ENCODE measurements at places on chromosomes 1 and 21.

GRCh38 chr1:22197644-22198043, 54.7 kb upstream of the WNT4 start:
- no peak for DNase-seq

GRCh38 chr1:234956821-234957329, 171.8 kb downstream of the TOMM20 start:
- DNase-seq, result no peak

DNA sequence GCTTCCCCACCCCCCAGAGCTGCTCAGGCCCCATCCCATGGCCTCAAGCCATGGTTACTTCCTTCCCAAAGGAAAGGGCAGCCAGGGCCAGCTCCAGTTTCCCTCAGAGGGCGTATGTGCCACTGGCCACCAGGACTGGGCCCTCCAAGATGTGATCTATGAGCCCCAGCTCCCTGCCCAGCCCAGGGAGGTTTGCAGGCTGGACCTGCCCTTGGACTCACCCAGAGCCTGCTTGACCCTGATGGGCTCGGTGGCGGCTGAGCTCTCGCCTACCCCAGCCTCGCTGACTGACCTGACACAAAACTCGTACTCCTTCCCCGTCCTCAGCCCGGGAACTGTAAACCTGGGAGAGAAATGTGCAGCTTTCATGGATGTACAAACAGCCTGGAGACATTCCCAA, 29.6 kb downstream of the MYOM3 start:
- DNase-seq, result no peak

DNA sequence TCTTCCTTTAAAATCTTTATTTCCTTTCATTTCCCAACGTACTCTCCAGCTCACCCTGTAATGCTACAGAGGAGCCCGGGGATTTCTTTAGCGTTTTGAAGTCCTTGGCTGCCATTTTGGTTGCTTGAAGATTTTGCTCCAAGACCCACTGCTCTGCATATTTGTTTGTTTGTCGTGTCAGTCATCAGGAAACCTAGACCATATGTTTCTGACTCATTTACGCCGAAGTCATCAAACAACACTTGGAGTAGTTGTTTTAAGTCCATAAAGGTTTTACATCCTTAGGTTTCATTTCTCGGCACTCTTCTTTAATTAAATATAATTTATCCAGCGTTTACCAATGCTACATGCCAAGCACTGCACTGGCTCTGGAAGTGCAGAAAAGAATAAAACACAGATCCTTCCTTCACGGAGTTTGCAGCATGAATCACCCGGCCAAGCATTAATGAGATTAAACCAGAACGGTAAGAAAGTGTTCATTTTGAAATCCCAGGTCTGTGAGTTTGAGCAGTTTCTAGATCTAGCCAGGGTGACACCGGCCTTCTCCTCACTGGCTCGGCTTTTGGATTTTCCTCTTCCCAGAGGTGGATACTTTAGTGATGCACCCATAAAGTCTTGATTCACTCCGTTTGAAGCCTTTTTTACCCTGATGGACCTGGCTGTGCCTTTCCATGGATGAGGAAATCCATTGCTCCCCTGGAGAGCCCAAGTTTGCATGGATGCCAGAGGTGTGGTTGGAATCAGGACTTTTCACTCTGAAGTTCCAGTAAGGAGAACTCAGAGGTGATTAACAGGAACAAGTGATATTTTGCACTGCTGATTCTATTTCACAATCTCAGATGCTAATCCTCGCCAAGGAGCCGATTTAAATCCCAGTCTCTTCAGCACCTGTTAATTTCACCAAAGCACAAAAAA, 109.3 kb downstream of the KAZN start:
- DNase-seq, result no peak

- DNase-seq, result no peak
Measured at GRCh38 chr1:232718928-232719927, 86.0 kb upstream of the MAP10 start.

DNA sequence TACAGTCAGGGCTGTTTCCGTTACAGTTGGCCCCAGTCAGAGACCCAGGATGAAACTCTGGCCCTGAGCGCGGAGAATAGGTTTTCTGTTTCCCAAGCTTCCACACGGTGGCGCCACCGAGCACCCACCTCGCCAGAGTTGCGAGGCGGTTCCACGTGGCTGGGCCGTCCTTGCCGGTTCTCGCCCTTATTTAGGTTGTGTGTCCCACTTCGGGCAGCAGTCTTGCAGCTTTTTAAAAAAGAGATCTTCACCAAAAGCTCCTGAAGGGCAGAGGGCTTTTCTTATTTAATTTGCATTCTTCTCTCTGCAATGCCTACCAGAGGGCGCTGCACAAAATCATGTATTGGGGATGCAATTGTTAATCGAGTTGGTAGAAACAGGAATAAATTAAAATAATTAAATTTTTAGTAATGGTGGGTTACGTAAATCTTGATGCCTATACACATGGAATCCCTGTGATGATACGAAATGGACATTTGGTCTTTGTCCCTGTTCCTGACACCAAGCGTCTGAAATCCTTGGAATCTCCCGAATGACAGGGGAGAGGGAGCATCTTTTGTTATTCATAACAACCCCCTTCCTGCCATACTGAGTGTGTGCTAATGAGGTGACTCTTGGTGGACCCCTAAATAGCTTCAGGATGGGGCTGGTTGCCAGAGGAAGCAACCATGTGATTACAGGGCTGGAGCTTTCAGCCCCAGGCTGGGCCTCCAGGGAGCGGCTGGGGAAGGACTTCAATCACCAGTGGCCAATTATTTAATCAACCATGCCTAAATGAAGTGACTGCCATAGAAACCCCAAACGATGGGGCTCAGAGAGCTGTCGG, 5.6 kb upstream of the S100A7 start:
- peak; percentile 33 for DNase-seq

All from fibroblast of skin of scalp (primary cell).